M059J (cell line): ENCODE measurements at places on chromosomes 5 and 9. TPM values are rescaled to one million over a fixed set of nuclear protein-coding genes. Genes with fewer than 3 reads are reported as not detected.

Gene PCDHGA11
- total RNA-seq: 0.05 TPM in 1 of 2 replicates, not detected in the other

Gene SOHLH1
- not detected in 2 replicates for total RNA-seq

Gene SPATA31A5
- not detected in 2 replicates for total RNA-seq

Gene F2RL2
- 4.9 and 5.2 TPM in 2 replicates for total RNA-seq

Gene WDR38
- total RNA-seq: not detected in 2 replicates

Gene WDR31
- total RNA-seq: 0.22 and 0.32 TPM in 2 replicates

Gene FSTL4
- not detected in 2 replicates for total RNA-seq

Gene NAIF1
- 10.5 and 13.7 TPM in 2 replicates for total RNA-seq

Gene RAD23B
- 201 and 202 TPM in 2 replicates for total RNA-seq

Gene SPAG8
- total RNA-seq: 0.86 and 2.3 TPM in 2 replicates

Gene MARVELD2
- 4.1 and 5.7 TPM in 2 replicates for total RNA-seq

Gene LAMC3
- total RNA-seq: not detected in 2 replicates

Gene JMY
- 3.2 and 4.9 TPM in 2 replicates for total RNA-seq

Gene NR2F1
- total RNA-seq: 36.3 and 67.9 TPM in 2 replicates

Gene FOXD4
- 0.05 TPM in 1 of 2 replicates, not detected in the other for total RNA-seq

Gene OBP2B
- total RNA-seq: not detected in 2 replicates

Gene UIMC1
- total RNA-seq: 20.8 and 27.8 TPM in 2 replicates

Gene CCL27
- total RNA-seq: not detected in 2 replicates

Gene BHMT2
- total RNA-seq: not detected in 2 replicates

Gene ERCC6L2
- 31.5 and 70.3 TPM in 2 replicates for total RNA-seq

Gene TAF11L3
- not detected in 2 replicates for total RNA-seq

Gene CER1
- not detected in 2 replicates for total RNA-seq

Gene SPDL1
- total RNA-seq: 158 and 167 TPM in 2 replicates

Gene GTF3C4
- 14.6 and 23.3 TPM in 2 replicates for total RNA-seq

Gene RNF44
- 1.6 and 3.5 TPM in 2 replicates for total RNA-seq

Gene RAD50
- total RNA-seq: 11.6 and 14.3 TPM in 2 replicates

Gene CCL28
- not detected in 2 replicates for total RNA-seq

Gene RAB3C
- 0.02 TPM in 1 of 2 replicates, not detected in the other for total RNA-seq
